ENCODE measurements at places on chromosomes 6 and 20. TPM values are rescaled to one million over a fixed set of nuclear protein-coding genes. Genes with fewer than 3 reads are reported as not detected.
A peak's percentile ranks its signal among the peaks of the same experiment; 100 is the strongest.

GRCh38 chr6:109526905-109527628 lies 44.0 kb upstream of the ZBTB24 start:
- H3K4me3 ChIP-seq, result no peak overlapping the region
- peaks cover 3% of the 10 kb centered on the region for H3K36me3 ChIP-seq
- no peaks in the 10 kb centered on the region for H3K27me3 ChIP-seq
- peak overlapping the region; percentile 64 for H3K27ac ChIP-seq

GRCh38 chr6:170152989-170153388 lies 137.9 kb downstream of the DLL1 start:
- no peak overlapping the region for H3K4me3 ChIP-seq
- peak; percentile 24 for DNase-seq
- no peak overlapping the region for H3K27ac ChIP-seq
- H3K36me3 ChIP-seq, result no peaks in the 10 kb centered on the region

DNA sequence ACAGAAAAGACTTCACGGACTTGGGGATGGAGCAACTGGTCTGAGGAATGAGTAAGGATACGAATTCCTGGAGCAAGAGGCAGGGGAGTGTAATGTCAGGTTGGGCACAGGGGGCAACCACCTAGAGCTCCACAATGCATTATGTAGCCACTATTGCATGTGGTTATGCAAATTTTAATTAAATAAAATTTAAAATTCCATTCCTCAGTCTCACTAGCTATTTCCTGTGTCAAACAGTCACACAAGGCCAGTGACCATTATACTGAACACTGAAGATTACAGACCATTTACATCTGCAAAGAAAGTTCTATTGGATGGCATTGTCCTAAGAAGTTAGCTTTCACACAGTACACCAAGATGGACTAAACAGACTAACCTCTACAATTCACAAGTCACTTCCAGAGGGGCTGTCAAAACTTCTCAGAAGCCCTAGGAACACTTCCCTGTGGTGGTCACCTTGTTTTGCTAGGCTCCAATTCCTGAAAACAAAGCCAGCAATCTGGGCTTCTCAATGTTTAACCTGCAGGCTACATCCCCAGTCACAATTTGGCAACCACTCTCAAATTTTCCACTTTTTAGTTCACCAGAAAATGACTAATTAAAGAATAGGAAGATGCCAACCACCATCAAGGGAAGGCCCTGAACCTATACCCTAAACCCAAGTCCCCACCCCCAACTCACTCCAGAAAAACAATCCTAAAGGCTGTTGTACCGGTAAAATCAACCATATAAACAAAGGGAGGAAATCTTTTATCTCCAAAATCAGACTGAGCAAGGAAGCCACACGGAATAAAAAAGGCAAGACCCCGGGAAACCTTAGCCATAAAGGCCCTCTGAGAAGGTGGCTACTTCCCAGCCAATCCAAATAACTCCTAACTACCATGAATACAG lies 34.2 kb upstream of the C20orf203 start:
- H3K27ac ChIP-seq, result peak overlapping the region; percentile 21
- H3K36me3 ChIP-seq, result peaks cover 8% of the 10 kb centered on the region
- H3K4me3 ChIP-seq, result no peak overlapping the region
- no peaks in the 10 kb centered on the region for H3K27me3 ChIP-seq
- no peak for DNase-seq

Gene MSH5
- 53.4 TPM for total RNA-seq

Gene ARID1B
- total RNA-seq, result 41.5 TPM

Gene BEND6
- not detected for total RNA-seq

Gene HCK
- not detected for total RNA-seq

Gene AGPAT4
- total RNA-seq, result 2.5 TPM

Measured in activated naive CD8-positive, alpha-beta T cell treated with anti-CD3 and anti-CD28 coated beads for 36 hours (primary cell).